ENCODE measurements at places on chromosomes 12 and 14. TPM values are rescaled to one million over a fixed set of nuclear protein-coding genes. Genes with fewer than 3 reads are reported as not detected.

TNFAIP2 gene
- total RNA-seq, result 82.9 TPM

- no peak overlapping the region for H3K4me3 ChIP-seq
- H3K27ac ChIP-seq, result no peak overlapping the region
Measured at GRCh38 chr14:100348253-100348729, 25.2 kb downstream of the SLC25A47 start.

DNA sequence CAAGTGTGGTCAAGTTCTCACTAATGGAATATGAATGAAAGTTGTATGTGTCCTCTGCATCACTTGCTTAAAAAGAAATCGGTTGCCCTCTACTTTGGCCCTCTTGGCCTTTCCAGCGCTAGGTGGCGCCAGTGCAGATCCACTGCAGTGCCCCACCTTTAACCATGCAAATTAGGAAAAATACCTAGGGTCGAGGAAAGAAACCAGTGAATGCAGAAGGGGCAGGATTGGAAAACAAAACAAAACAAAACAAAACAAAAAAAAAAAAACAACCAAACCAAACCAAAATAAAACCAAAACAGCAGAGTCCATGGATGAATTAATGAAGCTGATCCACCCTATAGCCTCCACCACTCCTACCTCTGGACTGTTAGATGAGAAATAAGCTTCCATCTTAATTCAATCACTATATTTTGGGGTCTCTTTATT, 12.9 kb upstream of the NEMF start:
- no peaks in the 10 kb centered on the region for H3K27me3 ChIP-seq
- peak overlapping the region; percentile 34 for H3K27ac ChIP-seq
- DNase-seq, result peak; percentile 78
- peaks cover 9% of the 10 kb centered on the region for H3K4me1 ChIP-seq
- H3K4me3 ChIP-seq, result no peak overlapping the region
- H3K36me3 ChIP-seq, result no peaks in the 10 kb centered on the region

- H3K27ac ChIP-seq, result no peak overlapping the region
- DNase-seq, result no peak
- no peak overlapping the region for H3K4me3 ChIP-seq
- H3K27me3 ChIP-seq, result no peaks in the 10 kb centered on the region
- H3K36me3 ChIP-seq, result no peaks in the 10 kb centered on the region
- no peaks in the 10 kb centered on the region for H3K4me1 ChIP-seq
Measured at GRCh38 chr14:77230914-77231313, 40.1 kb downstream of the NGB start.

DNA sequence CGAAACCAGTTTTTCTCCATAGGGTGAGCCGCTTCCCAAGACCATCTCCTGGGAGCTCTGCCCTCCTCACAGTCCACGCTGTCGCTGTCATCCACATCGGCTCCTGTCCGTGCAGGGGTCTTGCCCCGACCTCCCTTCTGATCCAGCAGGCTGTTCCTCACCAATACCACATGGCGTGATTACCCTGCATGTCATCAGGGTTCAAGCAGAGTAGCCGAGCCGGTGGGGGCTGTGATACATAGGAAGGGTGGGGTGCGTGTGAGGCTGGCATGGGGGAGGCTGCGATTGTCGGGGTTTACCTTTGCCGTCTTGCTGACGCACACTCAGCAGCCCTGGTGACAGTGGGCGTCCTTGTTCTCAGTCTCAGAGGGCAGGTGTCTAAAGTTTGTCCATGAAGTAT, 17.0 kb downstream of the TEDC1 start:
- H3K4me3 ChIP-seq, result no peak overlapping the region
- no peak overlapping the region for H3K27ac ChIP-seq
- H3K4me1 ChIP-seq, result no peaks in the 10 kb centered on the region
- DNase-seq, result no peak
- H3K27me3 ChIP-seq, result peaks cover 23% of the 10 kb centered on the region
- no peaks in the 10 kb centered on the region for H3K36me3 ChIP-seq

AHNAK2 gene
- 13.1 TPM for total RNA-seq

AQP2 gene
- 53.2 TPM for total RNA-seq

DNA sequence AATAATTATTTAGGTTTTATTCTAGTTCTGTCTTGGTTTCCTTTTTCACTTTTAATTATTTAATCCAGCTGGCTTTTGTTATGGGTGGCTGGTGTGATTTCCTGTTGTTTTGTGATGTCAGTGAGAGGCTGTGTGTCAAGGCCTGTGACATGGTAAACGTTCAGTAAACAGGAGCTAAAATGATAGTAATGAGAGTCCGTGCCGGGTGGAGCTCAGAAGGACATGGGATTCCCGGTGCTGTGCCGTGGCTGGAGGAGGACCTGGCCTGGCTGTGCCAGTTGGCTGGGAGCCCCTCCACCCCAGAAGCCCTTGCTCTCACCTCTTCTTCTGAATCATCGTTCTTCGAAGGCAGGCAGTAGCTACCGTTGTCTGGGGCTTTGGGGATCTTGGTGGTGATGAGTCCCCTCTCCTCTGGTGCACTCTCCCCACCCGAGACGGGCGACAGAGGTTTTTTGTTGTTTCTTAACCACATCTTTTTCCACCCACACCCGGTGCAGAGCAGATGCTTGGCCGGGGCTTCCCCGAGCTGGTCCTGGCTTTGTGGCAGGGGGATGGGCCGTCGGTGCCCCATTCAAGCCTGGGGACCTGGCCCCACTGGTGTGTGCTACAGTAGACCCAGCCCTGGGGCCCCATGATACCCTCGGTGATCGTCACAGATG, 29.1 kb downstream of the SH2B3 start:
- peak; percentile 89 for DNase-seq
- no peaks in the 10 kb centered on the region for H3K36me3 ChIP-seq
- peaks cover 86% of the 10 kb centered on the region for H3K4me1 ChIP-seq
- peak overlapping the region; percentile 9 for H3K27ac ChIP-seq

GRCh38 chr14:93150227-93151208, 34.2 kb downstream of the MOAP1 start:
- H3K4me1 ChIP-seq, result peaks cover 16% of the 10 kb centered on the region
- no peak overlapping the region for H3K4me3 ChIP-seq
- DNase-seq, result peak; percentile 30
- no peaks in the 10 kb centered on the region for H3K36me3 ChIP-seq

- no peaks in the 10 kb centered on the region for H3K27me3 ChIP-seq
- no peak for DNase-seq
- H3K4me3 ChIP-seq, result no peak overlapping the region
- no peaks in the 10 kb centered on the region for H3K36me3 ChIP-seq
- H3K27ac ChIP-seq, result no peak overlapping the region
Measured at GRCh38 chr12:3186546-3187215, 109.5 kb downstream of the TSPAN9 start.

IAPP gene
- not detected for total RNA-seq

PRICKLE1 gene
- 6.0 TPM for total RNA-seq

- no peaks in the 10 kb centered on the region for H3K27me3 ChIP-seq
- no peak overlapping the region for H3K27ac ChIP-seq
- no peaks in the 10 kb centered on the region for H3K36me3 ChIP-seq
- no peak overlapping the region for H3K4me3 ChIP-seq
- H3K4me1 ChIP-seq, result no peaks in the 10 kb centered on the region
- DNase-seq, result no peak
Measured at GRCh38 chr12:83172866-83173649, 486.4 kb downstream of the TMTC2 start.

GRCh38 chr12:87305481-87305880, 723.7 kb downstream of the C12orf50 start:
- DNase-seq, result no peak
- H3K36me3 ChIP-seq, result no peaks in the 10 kb centered on the region
- no peaks in the 10 kb centered on the region for H3K27me3 ChIP-seq

DNA sequence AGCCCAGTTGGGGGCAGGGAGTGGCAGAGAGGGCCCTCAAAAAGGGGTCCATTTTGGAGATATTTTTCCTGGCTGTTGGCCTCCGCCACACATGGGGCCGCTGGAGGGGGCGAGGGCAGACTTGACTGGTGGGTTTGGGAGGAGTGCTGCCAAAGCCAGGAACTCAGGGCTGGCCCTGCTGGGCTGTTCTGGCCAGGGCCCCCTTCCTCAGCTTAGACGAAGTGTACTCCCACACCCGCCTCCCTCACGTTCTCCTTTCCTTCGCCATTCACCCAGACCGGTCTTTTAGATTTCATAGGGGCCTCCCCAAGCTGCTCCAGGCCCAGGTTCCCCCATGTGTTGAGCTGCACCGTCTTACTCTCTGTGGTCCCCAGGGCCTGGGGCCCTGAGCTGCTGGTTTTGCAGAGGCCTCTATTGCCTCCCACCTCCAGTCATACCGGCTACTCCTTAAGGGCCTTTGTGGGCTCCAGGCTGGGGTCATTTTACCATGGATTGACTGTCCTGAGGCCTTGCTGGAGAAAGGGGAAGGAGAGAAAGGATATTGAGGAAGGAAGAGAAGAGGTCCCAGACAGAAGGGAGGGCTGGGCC, 1.3 kb downstream of the KRT7 start:
- H3K36me3 ChIP-seq, result no peaks in the 10 kb centered on the region
- H3K27me3 ChIP-seq, result peaks cover 20% of the 10 kb centered on the region

SRRM4 gene
- total RNA-seq, result not detected

CLEC1B gene
- total RNA-seq, result 0.22 TPM

BIN2 gene
- total RNA-seq, result 16.6 TPM

GRCh38 chr14:78445275-78445674, 275.1 kb downstream of the NRXN3 start:
- no peak overlapping the region for H3K27ac ChIP-seq
- H3K4me3 ChIP-seq, result no peak overlapping the region
- H3K36me3 ChIP-seq, result no peaks in the 10 kb centered on the region
- no peaks in the 10 kb centered on the region for H3K27me3 ChIP-seq
- no peaks in the 10 kb centered on the region for H3K4me1 ChIP-seq
- DNase-seq, result no peak

DNA sequence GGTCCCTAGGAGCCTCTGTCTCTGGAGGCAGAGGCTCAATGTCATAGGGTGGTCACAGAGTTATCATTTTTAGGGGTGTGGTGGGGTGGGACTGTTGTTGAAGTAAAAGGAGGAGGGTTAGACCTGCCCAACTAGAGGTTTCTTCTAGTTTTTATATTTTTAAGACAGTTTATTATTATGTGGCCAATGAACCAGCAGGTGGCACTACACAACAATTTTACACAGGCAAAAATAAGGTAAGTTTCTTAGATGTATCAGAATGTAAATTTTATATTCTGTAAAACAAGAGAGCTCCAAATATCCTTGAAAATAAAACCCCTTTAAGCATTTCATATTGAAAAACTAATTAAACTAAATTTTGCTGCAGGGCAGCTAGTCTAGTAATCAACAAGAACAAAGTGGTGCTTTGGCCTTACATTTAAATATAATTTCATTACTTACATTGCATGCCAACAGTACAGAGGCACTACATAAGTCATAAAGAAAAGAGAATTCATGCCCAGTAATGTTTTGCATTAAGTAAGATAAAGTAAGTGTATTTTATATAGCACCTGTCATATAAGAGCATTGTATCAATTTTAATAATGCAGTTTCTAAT, 22.2 kb upstream of the OVCH1 start:
- H3K27me3 ChIP-seq, result no peaks in the 10 kb centered on the region
- DNase-seq, result no peak
- H3K36me3 ChIP-seq, result no peaks in the 10 kb centered on the region
- H3K4me3 ChIP-seq, result no peak overlapping the region

PTPN11 gene
- total RNA-seq, result 96.4 TPM

P2RX2 gene
- total RNA-seq, result not detected

GRCh38 chr12:27498761-27499160, 25.2 kb upstream of the PPFIBP1 start:
- no peaks in the 10 kb centered on the region for H3K27me3 ChIP-seq
- H3K4me3 ChIP-seq, result no peak overlapping the region
- no peaks in the 10 kb centered on the region for H3K4me1 ChIP-seq
- DNase-seq, result no peak
- H3K27ac ChIP-seq, result no peak overlapping the region

GSG1 gene
- total RNA-seq, result not detected

Data from adrenal gland (tissue), 19 donors.